ENCODE measurements at places on chromosomes 6 and 20.

GRCh38 chr6:117791012-117791411, 115.7 kb downstream of the NUS1 start:
- DNase-seq: no peak

DNA sequence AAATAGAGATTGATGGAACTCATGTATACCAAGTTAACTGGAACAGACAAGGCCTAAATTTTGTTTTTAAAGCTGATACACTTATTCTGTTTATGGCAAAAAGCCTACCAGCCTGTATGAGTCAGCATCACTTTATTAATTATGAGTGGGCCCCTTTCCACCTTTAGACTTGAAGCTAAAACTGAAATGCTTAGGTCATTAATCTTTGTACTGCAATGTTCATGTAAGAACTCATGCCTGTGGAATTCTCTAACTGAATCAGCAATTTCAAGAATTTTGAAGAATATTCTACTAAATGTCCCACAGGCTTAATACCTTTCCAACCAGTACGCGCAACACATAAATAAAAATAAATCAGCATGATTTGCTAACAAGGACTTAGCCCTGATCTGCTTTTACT, 140.2 kb upstream of the PHACTR1 start:
- no peak for DNase-seq

- no peak for DNase-seq
Observed at GRCh38 chr6:40124924-40125323, 190.7 kb upstream of the MOCS1 start.

- no peak for DNase-seq
Observed at GRCh38 chr6:6694825-6695624, 106.5 kb downstream of the LY86 start.

DNA sequence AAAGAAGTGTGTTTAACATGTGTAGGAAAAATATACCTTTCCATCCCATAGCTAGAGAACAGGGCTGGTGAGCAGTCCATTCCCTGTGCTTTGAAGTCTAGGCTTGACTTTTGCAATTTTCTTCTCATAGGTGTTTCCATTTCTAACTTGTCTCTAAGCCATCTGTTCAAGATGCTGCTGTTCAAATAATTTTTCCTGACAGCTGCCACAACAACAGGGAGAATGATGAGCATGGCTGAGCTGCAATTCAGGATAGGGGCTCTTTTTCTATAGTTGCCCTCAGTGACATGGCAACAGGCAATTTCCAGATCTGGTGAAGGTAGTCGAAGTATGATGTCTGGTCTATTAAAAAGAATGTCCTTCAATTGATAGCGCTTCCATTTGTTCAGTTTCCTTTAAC, 103.0 kb upstream of the HS3ST5 start:
- DNase-seq: no peak

- DNase-seq: no peak
Observed at GRCh38 chr6:116355796-116356195, 15.0 kb upstream of the DSE start.

- no peak for DNase-seq
Observed at GRCh38 chr6:137850816-137851602, 16.1 kb upstream of the TNFAIP3 start.

Measured in NCI-H1105 (cell line).